ENCODE measurements at places on chromosomes 6 and 20. TPM values are rescaled to one million over a fixed set of nuclear protein-coding genes. Genes with fewer than 3 reads are reported as not detected.

DNA sequence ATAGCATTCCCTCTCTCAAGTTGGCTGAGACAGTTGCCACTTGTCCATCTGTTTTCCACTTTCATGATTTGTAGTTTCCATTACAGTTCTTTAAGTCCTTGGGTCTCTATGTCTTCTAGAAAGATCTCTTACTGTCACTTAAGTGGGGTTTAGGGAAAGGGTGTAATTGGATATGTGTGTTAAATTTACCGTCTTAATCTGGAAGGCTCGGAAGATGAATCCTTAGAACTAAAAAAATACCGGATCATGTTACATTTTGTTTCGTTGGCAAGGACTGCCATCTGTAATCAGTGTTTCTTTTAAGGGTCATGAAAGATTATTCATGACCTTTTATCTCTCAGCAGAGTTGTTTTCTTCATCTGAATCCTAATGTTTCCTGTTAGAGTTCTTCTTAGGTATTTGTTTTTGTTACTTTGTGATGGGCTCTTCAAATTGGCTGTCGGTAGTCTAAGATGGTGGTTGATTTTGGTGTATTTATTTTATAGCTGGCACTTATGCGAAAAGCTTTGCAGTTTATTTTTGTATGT, 21.8 kb upstream of the BTBD3 start:
- H3K4me1 ChIP-seq, result peaks cover 29% of the 10 kb centered on the region
- DNase-seq, result no peak
- H3K27ac ChIP-seq, result no peak overlapping the region

DNA sequence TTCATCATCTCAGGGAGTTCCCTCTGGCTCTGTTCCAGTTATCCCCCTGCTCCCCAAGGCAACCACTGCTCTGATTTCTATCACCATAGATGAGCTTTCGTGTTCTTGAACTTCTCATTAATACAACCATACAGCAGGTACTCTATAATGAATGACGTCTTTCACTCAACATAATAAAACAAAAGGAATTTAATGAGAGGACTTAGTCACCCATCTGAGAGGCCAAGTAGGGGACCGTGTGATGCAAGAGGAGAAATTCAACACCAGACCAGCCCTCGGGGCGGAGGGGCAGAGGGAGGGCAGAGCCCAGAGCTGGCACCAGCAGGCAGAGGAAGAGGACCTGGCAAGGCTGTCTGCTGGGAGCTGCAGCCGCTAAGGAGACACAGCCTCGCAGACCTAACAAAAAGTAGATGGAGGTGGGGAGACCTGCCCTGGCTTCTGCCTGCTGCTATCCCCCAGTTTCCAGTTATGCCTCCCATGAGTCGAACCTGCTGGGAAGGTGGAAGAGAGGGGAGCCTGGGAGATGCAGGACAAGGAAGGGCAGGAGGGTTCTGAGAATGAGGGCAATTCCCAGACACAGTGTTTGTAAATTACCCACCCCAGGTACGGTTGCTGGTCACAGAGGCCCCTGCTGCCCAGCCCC, 13.8 kb downstream of the CCN5 start:
- no peak overlapping the region for H3K4me3 ChIP-seq
- no peaks in the 10 kb centered on the region for H3K36me3 ChIP-seq
- DNase-seq, result peak; percentile 70
- H3K4me1 ChIP-seq, result peaks cover 23% of the 10 kb centered on the region
- no peaks in the 10 kb centered on the region for H3K27me3 ChIP-seq

GRCh38 chr6:84769306-84769705, 4.9 kb upstream of the TBX18 start:
- H3K27me3 ChIP-seq, result peaks cover 98% of the 10 kb centered on the region
- peaks cover 43% of the 10 kb centered on the region for H3K4me1 ChIP-seq
- H3K27ac ChIP-seq, result no peak overlapping the region
- no peak overlapping the region for H3K4me3 ChIP-seq

GRCh38 chr20:45971425-45971674, 653 bp downstream of the ZNF335 start:
- H3K27me3 ChIP-seq, result no peaks in the 10 kb centered on the region
- peaks cover 9% of the 10 kb centered on the region for H3K36me3 ChIP-seq
- H3K4me3 ChIP-seq, result peak overlapping the region; percentile 79
- H3K4me1 ChIP-seq, result peaks cover 11% of the 10 kb centered on the region
- H3K27ac ChIP-seq, result peak overlapping the region; percentile 51
- DNase-seq, result no peak

- H3K36me3 ChIP-seq, result no peaks in the 10 kb centered on the region
- no peak for DNase-seq
- no peak overlapping the region for H3K27ac ChIP-seq
- no peaks in the 10 kb centered on the region for H3K27me3 ChIP-seq
- H3K4me1 ChIP-seq, result peaks cover 16% of the 10 kb centered on the region
These were observed 151.1 kb upstream of the B3GAT2 start for GRCh38 chr6:71107911-71108420.

REM1 gene
- total RNA-seq, result 0.28 TPM

GRCh38 chr6:83844170-83844569, 9.0 kb upstream of the RIPPLY2 start:
- H3K27me3 ChIP-seq, result no peaks in the 10 kb centered on the region
- H3K4me1 ChIP-seq, result no peaks in the 10 kb centered on the region
- H3K36me3 ChIP-seq, result no peaks in the 10 kb centered on the region
- no peak for DNase-seq

DNA sequence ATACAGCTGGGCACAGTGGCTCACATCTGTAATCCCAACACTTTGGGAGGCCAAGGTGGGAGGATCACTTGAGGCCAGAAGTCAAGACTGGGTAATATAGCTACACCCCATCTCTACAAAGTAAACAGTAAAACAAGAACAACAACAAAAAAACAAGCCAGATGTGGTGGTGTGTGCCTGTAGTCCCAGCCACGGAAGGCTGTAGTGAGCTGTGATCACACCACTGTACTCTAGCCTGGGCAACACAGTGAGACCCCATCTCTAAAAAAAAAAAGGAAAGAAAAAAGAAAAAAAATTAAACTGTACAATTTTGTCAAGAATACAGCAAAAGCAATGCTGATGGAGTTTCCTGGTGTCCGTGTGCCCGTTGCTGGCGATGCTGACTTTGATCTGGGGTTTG, 47.2 kb upstream of the SLCO4A1 start:
- no peak for DNase-seq
- no peaks in the 10 kb centered on the region for H3K36me3 ChIP-seq
- H3K27me3 ChIP-seq, result no peaks in the 10 kb centered on the region
- no peak overlapping the region for H3K4me3 ChIP-seq
- H3K4me1 ChIP-seq, result no peaks in the 10 kb centered on the region

- no peaks in the 10 kb centered on the region for H3K36me3 ChIP-seq
- H3K27ac ChIP-seq, result no peak overlapping the region
- peaks cover 87% of the 10 kb centered on the region for H3K27me3 ChIP-seq
- no peak overlapping the region for H3K4me3 ChIP-seq
- H3K4me1 ChIP-seq, result peaks cover 28% of the 10 kb centered on the region
- DNase-seq, result no peak
These were observed 141.2 kb downstream of the GRM4 start for GRCh38 chr6:34004706-34005105.

FAM209A gene
- total RNA-seq, result not detected

DNA sequence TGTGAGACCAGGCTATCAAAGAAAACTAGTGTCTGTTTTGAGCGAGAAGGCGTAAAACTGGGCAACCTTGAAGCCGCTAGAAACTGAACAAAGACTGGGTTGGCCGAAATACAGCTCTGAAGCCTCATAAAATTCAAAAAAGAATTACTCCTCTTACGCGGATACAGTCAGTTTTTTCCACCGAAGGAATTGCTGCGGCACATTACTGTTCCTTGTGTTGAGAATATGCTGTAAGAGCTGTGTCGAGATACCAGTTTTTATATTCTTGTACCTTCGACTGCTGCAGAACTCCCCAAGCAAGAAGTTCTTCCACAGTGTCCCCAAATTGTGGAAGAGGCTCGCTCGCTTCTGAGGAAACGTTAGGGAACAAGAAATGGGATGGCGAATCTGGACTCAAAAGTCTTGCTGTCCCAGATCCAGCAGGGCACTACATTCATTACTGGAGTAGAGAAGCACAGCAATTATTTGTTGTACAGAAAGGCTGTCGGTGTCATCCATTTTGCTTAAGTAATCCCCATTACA, 523 bp upstream of the COX7A2 start:
- H3K27me3 ChIP-seq, result no peaks in the 10 kb centered on the region
- DNase-seq, result no peak
- H3K27ac ChIP-seq, result peak overlapping the region; percentile 70
- peak overlapping the region; percentile 70 for H3K4me3 ChIP-seq
- H3K4me1 ChIP-seq, result peaks cover 14% of the 10 kb centered on the region

DNA sequence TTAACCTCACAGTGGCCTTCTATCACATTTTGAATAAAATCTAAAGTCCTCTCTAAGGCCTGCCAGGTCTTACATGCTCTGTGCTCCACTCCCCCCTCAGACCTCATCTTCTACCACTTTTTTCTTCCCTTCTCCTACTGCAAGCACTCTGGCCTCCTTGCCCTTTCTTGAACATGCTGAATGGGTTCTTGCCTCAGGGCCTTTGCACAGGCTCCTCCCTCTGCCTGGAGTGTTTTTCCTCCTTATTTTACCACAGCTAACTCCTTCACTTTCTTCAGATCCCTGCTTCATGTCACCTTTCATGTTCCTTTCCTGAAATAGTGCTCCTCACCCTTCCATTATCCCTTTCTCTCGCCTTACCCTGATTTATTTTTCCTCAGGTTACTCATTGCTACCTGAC, 97.9 kb upstream of the FOXP4 start:
- DNase-seq, result no peak
- H3K4me3 ChIP-seq, result no peak overlapping the region
- peaks cover 32% of the 10 kb centered on the region for H3K27me3 ChIP-seq
- H3K36me3 ChIP-seq, result no peaks in the 10 kb centered on the region
- H3K4me1 ChIP-seq, result peaks cover 18% of the 10 kb centered on the region

RRAGD gene
- total RNA-seq, result 22.1 TPM

DNA sequence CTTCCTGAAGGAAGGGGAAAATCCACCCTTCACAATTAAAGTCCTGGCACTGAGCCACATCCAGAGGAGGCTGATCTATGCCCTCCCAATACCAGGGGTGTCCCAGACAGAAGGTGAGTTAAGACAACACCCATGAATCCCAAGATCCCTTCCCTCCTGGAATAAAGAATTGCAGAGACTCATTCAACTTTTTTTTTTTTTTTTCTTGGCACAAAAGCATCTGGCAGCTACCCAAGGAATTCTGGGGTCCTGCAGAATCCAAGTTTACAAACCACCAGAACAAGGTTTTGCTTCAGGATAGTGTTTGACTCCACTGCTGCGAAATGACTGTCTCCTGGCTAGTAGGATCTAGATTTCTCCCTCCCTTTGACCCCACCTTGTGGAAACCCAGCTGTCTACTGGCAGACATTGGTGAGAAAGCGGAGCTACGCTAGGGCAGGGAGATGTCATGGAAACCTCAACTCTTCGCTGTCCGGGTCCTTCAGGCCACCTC, 37.4 kb downstream of the JAG1 start:
- H3K27ac ChIP-seq, result no peak overlapping the region
- H3K36me3 ChIP-seq, result peaks cover 27% of the 10 kb centered on the region
- H3K27me3 ChIP-seq, result no peaks in the 10 kb centered on the region
- peaks cover 62% of the 10 kb centered on the region for H3K4me1 ChIP-seq
- H3K4me3 ChIP-seq, result no peak overlapping the region

DNA sequence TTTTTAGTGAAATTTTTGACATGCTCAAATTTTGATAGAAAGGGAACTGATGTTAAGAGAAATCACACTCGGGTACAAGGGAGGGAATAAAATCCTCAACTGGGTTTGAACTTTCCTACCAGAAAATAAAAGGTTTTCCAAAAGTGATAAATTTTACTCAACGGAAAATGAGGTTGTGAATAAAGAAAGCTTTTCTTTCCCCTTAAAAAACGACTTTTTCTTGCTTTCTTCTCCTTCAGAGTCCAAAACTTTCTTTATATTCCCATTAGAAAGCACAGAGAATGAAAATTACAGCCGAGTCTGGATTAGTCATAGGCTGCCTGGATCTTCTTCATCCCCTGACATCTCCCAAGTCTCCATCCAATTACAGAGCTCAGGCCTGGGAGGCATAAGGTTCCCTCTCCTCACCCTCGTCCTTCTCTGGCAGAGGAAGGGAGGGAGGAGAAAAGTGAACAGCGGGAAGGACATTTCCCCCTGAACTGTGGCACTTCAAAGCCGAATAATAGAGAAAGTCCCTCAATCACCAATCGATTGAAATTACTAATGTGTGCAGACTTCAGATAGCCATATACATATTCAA, 28.1 kb upstream of the QKI start:
- no peaks in the 10 kb centered on the region for H3K4me1 ChIP-seq
- H3K36me3 ChIP-seq, result no peaks in the 10 kb centered on the region
- H3K27ac ChIP-seq, result no peak overlapping the region
- H3K27me3 ChIP-seq, result no peaks in the 10 kb centered on the region

GRCh38 chr6:116438590-116439448, 22.4 kb upstream of the CALHM6 start:
- H3K27me3 ChIP-seq, result no peaks in the 10 kb centered on the region
- no peak overlapping the region for H3K4me3 ChIP-seq
- peaks cover 17% of the 10 kb centered on the region for H3K4me1 ChIP-seq
- no peak for DNase-seq

- H3K4me1 ChIP-seq, result peaks cover 18% of the 10 kb centered on the region
- H3K36me3 ChIP-seq, result no peaks in the 10 kb centered on the region
- DNase-seq, result no peak
- H3K27ac ChIP-seq, result no peak overlapping the region
- no peak overlapping the region for H3K4me3 ChIP-seq
These were observed 61.6 kb upstream of the CEP85L start for GRCh38 chr6:118712969-118713368.

EYS gene
- 0.38 TPM for total RNA-seq

DNAH8 gene
- not detected for total RNA-seq

GRCh38 chr6:95325916-95326315, 251.4 kb upstream of the MANEA start:
- H3K36me3 ChIP-seq, result no peaks in the 10 kb centered on the region
- H3K27me3 ChIP-seq, result no peaks in the 10 kb centered on the region
- H3K27ac ChIP-seq, result no peak overlapping the region
- H3K4me3 ChIP-seq, result no peak overlapping the region

DOK5 gene
- total RNA-seq, result 5.0 TPM

DNA sequence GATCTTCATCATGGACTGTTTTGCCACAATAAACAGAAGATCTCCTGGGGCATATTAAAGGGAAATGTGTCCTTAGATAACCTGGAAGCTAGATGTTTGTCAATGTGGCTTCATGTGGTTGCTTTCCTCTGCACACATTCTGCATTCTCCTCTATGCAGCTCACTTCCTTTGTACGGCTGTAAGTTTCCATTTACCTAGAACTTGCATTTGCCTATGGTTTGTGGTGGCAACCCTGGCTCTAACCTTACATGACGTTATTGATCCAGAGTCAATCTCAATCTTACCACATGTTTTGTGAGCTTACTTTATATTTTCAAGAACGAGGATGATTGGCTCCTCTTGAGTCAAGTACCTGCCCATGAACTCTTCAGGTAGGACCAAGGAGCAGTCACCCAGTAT, 863.1 kb downstream of the MAFB start:
- peaks cover 11% of the 10 kb centered on the region for H3K4me1 ChIP-seq
- no peak overlapping the region for H3K27ac ChIP-seq
- H3K36me3 ChIP-seq, result no peaks in the 10 kb centered on the region

DNA sequence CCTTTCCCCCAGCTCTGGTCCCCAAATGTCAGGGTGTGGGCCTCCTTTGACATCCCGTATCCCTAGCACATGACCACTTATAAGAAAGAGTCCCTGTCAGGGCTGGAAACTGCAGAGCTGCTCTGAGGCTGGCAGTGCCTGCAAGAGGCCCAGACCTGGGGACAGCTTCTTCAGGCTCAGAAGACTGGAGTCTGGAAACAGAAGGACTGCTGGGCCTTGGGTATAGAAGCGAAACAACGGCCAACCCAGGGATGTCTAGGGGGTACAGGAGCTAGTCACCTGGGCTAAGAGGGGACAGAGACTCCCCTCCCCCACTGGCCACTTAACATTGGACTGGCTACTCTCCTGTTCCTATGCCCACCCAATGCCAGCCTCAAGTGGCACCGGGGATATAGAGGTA, 4.7 kb downstream of the SCUBE3 start:
- no peak for DNase-seq
- no peak overlapping the region for H3K27ac ChIP-seq
- H3K4me1 ChIP-seq, result peaks cover 35% of the 10 kb centered on the region
- H3K27me3 ChIP-seq, result peaks cover 83% of the 10 kb centered on the region
- H3K36me3 ChIP-seq, result no peaks in the 10 kb centered on the region
